ENCODE measurements at places on chromosomes 5 and 9.

- DNase-seq: no peak
These were observed 94.1 kb downstream of the FRMD3 start for GRCh38 chr9:83444110-83444509.

DNA sequence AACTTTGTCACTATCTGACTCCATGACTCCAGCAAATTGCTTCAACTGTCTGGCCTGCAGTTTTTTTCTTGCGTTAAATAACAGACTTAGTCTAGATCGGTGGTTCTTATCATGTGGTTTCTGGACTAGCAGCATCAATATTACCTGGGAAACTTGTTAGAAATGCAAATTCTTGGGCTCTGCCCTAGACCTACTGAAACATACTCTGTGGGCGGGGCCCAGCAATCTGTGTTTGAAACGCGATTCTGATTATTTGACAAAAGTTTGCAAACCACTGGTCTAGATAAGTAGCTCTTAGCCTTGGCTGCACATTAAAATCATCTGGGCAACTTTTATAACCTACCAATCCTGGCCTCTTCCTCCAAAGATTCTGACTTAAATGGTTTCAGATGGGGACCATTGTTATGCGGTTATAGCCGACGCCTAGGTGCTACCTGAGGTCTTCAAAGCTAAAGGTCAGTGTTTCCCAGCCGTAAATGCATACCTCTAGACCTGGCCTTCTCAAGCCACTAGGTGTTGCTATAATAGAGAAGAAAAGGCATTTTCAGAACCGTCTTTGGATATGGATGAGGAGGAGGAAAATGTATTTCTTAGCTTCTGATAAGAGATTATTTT lies 74.0 kb downstream of the C9orf85 start:
- no peak for DNase-seq

DNA sequence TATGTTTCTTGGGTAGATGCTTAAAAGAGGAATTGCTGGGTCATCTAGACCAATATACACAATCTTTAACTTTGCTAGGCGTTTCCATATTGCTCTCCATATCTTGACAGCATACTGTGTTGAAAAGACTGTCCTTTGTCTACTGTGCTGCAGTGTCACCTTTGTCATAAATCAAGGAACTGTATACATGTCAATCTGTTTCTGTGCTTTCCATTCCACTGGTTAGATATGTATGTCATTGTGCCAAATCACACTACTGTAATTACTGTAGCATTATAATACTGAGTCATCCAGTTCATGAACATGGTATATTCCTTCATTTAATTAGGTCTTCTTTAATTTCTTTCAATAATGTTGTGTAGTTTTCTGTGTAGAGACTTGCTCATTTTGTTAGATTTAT lies 149.7 kb upstream of the RASGRF2 start:
- no peak for DNase-seq

- DNase-seq: no peak
These were observed 200.7 kb downstream of the AOPEP start for GRCh38 chr9:94927048-94927761.

DNA sequence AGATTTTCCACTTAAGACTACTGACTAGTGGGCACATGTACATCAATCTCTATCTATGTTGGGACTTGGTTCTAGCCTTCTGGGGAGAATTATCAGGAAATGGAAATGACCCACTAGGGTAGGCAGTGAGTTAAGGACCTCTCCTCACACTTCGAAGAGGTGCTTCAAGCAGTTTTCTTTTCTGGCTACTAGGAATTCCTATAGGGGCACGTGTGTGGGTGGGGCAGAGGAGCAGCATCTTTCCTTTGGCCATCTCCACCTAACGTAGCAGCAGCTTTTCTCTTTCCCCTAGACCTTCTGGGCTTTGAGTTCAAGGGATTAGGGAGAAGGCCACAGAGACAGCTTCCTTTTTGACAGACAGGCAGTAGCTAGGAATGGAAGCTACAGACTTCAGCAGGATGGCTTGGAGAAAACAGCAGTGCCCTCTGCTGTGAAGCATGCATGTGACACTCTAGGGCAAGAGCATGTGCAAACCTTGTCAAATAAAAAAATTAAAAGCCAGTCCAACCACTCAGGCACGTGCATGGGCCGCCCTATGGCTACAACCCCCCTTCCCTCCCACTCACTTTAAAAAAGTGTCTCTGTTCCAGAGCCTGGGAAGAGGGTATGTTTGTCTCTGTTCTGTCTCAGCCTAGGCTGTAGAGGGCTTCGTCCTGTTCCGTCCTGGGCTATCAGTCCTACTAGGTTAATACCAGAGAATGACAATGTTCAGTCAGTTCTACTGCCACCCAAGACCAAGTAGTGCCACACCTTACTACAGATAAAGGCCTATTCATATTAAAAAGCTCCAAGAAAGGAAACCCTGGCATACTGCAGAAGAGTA lies 8.7 kb upstream of the GFRA3 start:
- DNase-seq: no peak

DNA sequence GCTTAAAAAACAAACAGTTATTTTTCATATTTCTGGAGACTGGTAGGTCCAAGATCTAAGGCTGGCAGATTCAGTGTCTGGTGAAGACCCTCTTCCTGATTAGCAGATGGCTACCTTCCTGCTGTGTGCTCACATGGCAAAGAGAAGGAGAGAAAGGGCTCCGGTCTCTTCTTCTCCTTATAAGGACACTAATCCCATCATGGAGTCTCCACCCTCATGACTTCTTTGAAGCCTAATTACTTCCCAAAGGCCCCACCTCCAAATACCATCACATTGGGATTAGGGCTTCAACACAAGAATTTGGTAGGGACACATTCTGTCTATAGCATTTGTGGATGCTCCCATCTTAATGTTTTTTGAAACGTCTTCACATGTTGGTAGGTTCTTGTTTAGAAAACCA lies 391.1 kb downstream of the TMEM161B start:
- no peak for DNase-seq

DNA sequence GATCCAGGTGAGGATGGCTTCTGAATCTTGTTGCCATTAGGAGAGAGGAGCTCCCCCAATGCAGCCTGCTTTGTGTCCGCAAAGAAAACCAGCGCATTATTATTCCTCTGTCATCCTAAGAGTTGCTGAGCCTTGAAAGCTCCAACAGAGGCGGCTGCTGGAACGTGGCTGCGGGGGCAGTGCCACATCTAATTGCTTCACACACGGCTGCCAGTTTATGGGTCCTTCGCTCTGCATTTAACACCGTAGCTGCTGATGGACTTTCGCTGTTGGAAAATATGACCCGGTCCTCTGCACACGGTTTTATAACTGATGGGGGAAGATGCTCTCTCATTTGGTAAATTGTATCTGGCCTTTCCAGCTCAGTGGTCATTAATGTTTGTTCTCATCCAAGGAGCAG lies 38.0 kb downstream of the ZNF622 start:
- DNase-seq: no peak

- no peak for DNase-seq
These were observed 338.2 kb downstream of the NTRK2 start for GRCh38 chr9:85007748-85008147.

GRCh38 chr5:64161420-64161819 lies 4.2 kb upstream of the RNF180 start:
- no peak for DNase-seq

DNA sequence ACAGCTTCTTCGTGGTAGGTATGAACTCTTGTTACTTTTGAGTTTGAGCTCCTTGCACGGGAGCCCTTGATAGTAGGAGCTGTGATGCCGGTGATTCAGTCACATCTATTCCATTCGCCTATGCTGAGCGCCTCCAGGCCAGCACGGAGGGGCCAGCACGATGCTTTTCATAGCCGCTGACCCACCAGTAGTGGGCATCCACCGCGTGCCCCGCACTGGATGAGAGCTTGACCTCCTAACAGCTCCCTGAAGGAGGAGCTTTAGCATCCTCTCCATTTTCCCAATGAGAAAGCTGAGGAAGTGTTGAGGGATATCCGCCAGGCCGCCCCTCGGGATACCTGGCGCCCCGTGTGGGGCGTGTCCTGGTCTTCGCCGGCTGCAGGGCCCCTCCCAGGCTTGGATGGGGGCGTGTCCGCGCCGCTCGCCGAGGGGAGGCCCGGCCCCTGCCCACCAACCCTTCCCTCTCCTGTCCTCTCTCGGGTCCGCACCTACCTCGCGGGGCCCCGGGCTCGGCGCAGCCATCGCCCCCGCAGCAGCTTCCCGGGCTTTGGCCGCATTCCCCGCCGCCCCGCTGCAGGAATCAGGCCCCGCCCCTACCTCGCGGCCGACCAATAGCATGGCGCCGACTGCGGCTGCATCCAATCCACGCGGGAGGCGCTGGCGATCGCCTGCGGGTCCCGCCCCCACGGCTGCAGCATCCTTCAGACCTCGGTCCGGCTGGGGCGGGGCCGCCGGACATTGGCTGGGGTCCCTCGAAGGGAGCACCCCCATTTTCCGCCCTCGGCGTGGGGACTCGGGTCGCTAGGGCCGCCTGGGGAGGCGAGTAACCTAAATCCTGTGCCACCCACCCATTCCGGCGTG lies at the start of gene PIP5KL1:
TSS of gene PIP5KL1 (minus strand) at position 547 of the 861 bp plus-strand sequence. CDS start at position 522, 25 bp downstream.
- no peak for DNase-seq

DNA sequence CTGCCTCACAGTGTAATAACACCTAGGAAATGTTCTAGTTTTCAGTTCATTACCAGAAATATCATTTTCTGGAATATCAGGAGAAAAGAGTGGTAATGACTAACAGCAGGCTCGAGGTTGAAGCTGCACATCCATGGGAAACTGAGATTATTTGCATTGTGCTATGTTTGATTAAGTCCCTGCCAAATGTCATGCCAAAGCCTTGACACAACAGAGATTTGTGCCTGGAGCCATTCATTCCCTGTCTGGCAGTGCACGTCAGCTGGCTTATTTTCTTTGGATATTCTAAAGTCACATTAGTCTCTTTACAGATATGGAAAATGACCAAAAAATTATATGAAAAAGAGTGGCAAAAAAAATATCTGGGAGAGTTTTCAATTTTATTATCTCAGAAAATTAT lies 848.0 kb downstream of the PTPRD start:
- DNase-seq: no peak

DNA sequence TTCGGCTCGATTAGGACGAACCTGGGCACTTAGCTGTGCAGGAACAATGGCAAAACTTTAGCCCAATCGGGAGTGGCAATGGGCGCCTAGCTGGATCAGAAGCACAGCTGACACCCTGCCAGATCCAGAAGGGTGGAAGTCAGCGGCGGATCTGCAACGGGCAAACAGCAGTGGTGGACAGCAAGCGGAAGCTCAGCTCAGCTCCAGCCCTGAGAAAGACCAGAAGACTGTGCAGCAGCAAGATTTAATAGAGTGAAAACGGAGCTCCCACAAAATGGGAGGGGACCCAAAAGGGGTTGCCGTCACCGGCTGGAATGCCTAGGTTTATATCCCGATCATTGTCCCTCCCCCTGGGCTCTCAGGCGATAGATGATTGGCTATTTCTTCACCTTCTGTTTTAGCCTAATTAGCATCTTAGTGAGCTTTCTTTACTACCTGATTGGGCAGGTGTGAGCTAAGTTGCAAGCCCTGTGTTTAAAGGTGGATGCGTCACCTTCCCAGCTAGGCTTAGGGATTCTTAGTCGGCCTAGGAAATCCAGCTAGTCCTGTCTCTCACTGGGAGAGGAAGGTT lies 1237.9 kb downstream of the CDH12 start:
- DNase-seq: no peak

GRCh38 chr5:35030426-35031100 lies 17.2 kb downstream of the AGXT2 start:
- no peak for DNase-seq

GRCh38 chr5:100828071-100828897 lies 74.8 kb downstream of the ST8SIA4 start:
- peak; percentile 13 for DNase-seq

DNA sequence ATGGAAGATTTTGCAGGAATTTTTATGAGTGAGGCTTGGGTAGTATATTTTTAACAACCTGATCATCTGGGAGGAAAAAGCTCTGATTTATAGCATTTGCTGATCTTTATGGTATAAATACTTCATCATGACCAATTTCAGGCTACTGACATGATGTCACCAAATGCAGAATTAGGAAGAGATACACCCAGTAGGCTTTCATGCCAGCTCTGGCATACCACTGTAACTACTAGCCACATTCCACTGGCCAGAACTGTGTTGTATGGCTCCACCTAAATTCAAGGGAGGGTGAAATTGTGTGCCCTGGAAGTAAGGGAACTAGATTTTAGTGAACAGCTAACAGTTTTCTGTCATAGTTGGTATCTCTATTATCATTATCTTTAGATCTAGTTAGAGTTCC lies 17.6 kb downstream of the AP3S1 start:
- no peak for DNase-seq

DNA sequence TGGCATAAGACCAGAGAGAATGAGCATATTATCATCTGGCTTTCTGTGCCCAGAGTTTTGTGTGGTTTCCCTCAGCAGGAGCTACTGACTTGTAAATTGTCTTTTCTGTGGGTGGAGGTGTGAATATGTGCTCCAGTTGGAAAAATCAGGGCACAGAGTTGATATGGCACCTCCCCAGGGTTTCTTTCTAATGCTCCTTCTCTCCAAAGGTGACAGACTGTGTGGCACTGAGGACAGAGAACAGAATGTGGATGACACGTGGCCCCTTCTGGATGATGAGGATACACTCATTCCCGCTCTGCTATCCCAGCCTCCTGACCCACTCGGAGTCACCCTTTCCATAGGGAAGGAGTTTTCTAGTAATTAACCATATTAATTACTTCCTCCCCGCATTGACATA lies 221.0 kb downstream of the ICE1 start:
- DNase-seq: no peak

GRCh38 chr5:36644727-36645126 lies 38.3 kb downstream of the SLC1A3 start:
- no peak for DNase-seq

DNA sequence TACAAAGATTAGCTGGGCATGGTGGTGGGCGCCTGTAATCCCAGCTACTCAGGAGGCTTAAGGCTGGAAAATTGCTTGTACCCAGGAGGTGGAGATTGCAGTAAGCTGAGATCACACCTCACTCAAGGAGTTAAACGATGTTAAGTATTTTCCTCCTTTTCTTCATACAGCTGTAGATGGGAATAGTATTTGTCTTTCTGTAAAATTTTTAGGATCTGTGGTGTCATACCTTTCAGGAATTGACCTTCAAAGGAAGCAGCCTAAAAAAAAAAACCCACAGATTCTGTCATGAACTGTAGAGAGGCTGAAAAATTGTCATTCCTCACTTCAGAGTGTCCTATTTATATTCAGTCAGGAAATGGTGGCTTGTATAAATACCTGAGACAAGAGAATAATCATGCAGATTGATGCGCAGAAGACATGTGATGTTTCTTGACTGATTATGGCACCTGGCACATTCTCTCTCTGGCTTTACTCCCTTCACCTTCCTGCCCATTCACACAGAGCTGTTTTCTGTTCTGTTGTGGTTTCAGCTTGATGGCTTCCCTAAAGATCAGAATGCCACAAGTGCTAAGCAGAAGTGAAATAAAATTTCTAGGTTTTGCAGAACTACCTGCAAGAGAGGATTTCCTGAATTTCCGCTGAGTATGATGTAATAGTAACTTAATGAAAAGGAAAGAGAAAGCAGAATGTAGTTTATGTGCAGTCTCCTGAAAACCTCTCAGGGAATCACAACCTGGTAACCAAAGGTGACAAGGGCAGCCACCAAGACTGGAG lies 3.8 kb downstream of the IFNA1 start:
- no peak for DNase-seq

DNA sequence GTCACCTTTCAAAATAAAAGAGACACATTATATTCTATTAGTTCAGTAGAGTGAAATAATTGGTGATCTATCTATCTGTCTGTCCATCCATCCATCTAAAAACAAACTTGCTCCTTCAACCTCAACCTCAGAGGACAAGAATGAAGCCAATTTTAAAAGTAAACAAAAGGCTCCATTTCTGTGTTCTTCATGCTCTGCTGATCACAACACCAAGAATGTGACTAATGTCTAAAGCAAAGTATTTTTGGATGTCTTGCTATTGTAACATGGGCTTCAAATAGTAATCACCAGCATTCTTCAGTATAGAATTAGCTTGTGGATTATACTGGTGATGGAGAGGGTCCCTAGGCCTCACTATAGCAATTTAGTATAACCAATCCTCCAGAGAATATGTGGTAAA lies 1304.4 kb downstream of the MAT2B start:
- DNase-seq: no peak

Data from stimulated activated CD4-positive, alpha-beta T cell treated with anti-CD3 and anti-CD28 coated beads, Interleukin-12 subunit alpha, Interleukin-12 subunit beta, amount 100 ng/mL, for 48 hours (primary cell).